ENCODE measurements at places on chromosomes 1 and 21. TPM values are rescaled to one million over a fixed set of nuclear protein-coding genes. Genes with fewer than 3 reads are reported as not detected.

The ANKRD35 gene
- 0.53 TPM for total RNA-seq

DNA sequence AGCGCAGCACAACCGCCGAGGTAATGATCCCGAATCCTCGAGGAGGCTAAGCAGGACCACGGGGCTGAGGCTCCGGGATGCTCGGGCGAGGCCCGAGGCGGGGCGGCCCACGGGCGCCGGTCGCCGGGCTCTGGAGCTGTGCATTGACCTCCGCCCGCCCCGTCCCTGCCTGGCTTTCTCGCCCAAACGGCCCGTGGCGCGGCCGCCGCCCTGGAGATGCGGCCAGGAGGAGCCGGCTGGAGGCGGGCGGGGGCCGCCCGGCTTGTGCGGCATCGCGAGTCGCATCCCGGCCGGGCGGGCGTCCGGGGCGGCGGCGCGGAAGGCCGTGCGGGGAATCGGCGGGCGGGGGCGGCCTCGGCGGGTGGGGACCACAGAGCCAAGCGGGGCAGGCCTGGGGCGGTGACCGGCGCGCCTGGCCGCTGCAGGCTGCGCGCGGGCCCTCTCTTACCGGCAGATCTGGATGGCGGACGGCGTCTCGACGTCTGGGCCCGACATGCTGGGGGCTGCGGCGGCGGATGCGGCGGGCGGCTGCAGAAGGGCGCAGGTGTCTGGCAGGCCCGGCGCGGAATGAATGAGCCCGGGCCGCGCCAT lies 663 bp downstream of the ACOT7 start:
- no peak for DNase-seq

The GJA5 gene
- 3.0 TPM for total RNA-seq

The CBR3 gene
- total RNA-seq: 2.2 TPM

DNA sequence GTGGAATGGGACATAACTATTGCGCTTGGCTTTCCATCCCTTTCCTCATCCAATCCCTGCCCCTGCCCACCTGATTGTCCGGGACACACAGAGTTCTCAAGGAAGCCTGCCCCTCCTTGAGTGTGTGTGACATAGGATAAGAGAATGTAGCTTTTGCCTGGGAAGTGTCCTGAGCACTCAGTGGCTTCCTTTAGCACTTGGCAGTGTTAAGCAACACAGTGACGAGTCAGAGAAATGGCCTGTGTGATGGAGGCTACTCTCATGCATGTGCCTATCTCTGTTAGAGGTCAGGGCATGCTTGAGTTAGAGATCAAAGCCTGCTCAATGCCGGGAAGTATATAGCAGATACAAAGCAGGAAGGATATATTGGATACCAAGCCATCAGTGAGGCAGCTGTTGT lies 289.5 kb downstream of the SIPA1L2 start:
- DNase-seq: no peak

The PGLYRP3 gene
- total RNA-seq: not detected

DNA sequence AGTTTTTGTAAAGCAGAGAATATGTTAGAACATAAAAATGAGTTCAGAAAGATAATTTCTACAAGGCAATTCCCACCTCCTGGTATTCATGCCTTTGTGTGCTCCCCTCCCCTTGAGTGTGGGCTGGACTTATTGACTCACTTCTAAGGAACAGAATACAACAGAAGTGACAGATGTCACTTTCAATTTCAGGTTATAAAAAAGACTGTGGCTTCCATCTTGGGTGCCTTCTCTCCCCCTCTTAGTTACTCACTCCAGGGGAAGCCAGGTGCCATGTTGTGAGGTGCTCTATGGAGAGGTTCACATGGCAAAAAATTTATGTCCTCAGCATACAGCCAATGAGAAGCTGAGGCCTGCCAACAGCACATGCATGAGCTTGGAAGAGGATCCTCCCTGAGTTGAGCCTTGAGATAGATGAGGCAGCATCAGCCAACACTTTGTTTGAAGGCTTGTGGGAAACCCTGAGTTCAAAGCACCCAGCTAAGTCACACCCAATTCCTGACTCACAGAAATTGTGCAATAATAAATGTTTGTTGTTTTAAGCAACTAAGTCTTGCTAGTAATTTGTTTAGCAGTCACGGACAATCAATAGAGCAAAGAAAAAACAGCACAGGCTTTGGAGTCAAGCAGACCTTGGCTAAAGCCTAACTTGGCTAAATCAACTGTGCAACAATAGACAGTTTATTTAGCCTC lies 73.5 kb upstream of the NGF start:
- DNase-seq: no peak

DNA sequence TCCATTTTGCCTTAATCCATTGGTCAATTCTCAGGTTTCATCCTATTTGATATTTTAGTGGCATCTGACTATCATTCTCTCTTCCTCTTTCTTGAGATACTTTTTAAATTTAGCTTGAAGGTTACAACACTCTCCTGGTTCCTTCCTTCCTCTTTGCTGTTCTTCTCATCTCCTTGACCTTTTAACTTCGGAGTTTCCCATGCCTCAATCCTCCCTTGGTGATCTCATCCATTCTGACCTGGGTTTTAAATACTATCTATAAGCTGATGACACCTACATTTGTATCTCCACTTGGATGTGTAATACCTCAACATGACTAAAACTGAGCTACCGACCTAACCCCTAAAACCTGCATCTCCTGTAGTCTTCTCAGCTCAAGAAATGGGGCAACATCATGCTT lies 4.8 kb upstream of the ZNF687 start:
- DNase-seq: no peak

- DNase-seq: no peak
These were observed 796.9 kb downstream of the ADGRL2 start for GRCh38 chr1:82597649-82598048.

DNA sequence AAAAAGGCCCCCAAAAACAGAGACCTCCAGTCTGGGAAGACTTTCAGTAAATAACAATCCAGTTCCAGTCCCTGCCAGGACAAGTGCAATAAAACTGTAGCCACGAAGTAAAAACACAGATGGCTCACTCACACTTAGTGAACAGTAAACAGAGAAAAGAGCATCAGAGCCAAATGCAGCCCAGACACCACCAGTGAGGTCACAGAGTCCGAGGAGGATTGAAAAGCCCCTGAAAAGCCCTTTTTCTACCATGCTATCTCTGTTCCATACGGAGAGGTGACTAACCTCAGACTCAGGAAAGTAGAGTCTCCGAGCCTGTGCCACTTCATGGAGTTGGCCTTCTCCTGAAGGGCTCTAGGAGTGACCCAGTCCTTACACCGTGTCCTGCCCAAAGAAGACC lies 84.5 kb downstream of the COLGALT2 start:
- no peak for DNase-seq

- no peak for DNase-seq
These were observed 265.7 kb downstream of the COL11A1 start for GRCh38 chr1:102842606-102843005.

- no peak for DNase-seq
These were observed 64.0 kb upstream of the TARDBP start for GRCh38 chr1:10948463-10948775.

DNA sequence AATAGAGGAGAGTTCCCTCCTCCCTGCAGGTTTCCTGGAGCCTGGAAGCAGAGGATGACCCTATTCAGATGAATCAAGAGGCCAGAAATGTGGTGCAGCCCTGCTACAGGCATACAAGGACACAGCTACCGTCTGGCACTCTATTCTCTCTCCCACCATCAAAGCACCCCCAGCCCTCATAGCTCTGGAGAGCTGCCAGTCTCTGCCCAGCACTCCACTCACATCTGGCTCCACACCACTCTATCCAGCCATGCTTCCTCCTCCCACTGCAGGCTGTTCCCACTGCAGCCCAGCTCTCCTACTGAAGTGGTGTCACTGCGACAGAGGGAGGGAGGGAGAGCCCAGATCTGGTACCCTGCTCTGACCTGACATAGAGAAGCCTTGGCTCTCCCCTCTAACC lies 18.4 kb downstream of the SYT2 start:
- DNase-seq: no peak

The CR1 gene
- total RNA-seq: 2.7 TPM

- DNase-seq: no peak
These were observed 27.8 kb upstream of the ZNF281 start for GRCh38 chr1:200437556-200438203.

DNA sequence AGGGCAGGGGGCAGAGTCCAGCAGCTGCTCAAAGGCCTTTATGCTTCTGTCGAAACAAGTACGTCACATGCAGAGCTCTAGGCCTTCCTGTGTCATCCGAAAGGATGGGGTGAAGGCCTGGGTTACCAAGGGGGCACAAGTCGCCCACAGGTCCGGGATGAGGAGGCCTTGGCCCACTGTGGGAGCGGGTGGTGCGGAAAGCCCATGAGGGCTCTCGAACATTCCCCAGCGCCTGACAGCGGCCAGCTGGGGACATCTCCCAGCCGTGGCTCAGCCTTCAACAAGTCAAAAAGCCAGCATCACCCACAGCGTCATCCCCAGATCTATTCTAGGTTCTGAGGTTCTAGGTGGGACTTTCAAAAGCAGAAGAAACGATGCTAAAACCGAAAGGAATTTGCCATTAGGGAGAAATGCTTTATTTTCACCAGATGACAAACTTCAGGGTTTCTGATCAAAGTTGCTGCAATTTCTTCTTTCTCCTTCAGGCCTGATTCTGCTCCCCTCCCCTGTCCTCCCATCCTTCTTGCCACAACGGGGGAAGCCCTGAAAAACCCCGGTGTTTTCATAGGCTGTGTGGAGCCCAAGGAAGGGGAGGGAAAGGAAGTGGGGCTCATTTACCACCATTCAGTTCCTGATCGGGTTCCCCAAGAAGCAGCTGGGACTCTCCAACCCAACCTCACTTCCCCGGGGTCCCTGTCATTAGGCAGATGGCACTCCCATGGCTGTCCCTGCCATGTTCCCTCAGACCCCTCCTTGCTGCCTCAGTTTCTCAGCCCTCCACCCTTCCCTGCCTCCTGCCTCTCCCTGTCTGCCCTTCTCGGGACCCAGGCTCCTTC lies 17.6 kb downstream of the GPR137B start:
- peak; percentile 57 for DNase-seq

GRCh38 chr1:43919906-43920305 lies 13.7 kb upstream of the ARTN start:
- no peak for DNase-seq

- no peak for DNase-seq
These were observed 64.3 kb downstream of the PRKAA2 start for GRCh38 chr1:56709269-56709880.

- no peak for DNase-seq
These were observed 101.4 kb downstream of the PBX1 start for GRCh38 chr1:164660412-164660772.

The FAM163A gene
- total RNA-seq: 0.15 TPM

DNA sequence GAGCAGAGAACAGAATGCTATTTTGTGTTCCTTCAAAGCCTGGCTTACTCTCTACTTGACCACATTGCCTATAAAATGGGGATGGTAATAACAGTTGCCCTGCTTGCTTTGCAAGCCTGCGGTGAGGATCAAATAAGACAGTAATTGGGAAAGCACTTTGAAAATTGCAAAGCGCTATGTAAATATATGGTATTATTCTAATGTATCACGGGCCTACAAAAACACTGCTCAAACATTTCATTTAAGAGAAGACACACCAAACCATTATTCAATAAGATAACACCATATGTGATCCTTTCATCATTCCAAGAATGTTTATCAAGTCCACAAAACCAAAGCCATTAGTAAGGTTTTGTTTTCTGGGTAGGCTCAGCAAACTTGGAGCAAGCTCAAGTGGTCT lies 208.4 kb downstream of the ROR1 start:
- no peak for DNase-seq

DNA sequence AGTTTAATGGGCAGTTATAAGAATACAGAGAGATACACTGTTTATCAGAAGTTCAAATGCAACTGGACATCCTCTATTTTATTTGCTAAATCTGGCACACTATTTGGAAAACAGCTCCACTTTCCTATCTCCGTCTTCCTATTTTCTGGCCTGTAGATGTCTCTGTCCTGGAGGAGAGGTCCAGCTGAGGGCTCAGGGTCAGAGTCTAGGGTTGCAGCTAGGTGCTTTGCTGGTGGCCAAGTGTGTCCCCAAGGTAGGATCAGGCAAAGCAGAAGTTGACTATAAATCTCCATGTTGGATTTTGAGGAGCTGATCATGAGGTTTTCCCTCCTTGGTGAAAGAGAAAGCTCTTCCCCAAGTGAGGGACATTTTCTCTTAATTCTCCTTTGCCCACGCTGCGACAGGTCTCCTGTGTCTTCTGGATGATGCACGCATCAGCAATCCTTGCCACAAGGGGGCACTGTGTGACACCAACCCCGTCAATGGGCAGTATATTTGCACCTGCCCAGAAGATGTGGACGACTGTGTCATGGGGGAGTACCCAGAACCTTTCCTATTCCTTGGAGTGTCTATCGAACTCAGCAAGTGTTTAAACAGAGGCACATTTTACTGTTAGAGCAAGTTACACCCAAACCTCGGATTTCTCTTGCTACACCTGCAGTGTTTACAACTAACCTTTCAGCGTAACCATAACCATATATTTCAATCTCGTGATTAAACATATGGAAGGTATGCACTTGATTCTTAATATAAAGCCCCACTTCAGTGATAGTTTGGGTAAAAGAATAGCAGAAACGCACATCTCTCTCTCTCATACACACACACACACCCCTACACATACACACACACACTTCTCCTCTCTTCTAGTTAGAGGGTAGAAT lies 10.2 kb downstream of the ADAM30 start:
- peak; percentile 36 for DNase-seq

DNA sequence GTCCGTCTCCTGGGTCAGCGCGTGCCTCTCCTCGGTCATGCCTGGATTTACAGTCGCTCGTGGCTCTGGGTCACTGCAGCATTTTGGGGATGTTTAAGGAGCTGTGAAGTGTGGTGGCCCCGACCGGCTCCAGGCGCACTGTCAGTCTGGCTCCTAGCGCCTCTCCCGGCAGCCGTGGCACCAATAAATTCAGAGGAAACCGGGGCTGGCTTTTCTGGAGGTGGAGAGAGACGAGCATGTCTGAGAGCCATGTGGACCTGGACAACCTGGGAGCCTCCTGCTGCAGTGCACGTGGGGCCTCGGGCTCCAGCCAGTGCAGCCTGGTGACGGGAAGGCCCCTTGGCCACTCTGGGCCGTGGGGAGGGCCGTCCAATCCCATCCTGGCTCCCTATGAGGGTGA lies 17.1 kb downstream of the PLCH2 start:
- DNase-seq: no peak

- no peak for DNase-seq
These were observed 1.2 kb upstream of the TNFRSF4 start for GRCh38 chr1:1215080-1215676.

The FCRL2 gene
- 1.1 TPM for total RNA-seq

DNA sequence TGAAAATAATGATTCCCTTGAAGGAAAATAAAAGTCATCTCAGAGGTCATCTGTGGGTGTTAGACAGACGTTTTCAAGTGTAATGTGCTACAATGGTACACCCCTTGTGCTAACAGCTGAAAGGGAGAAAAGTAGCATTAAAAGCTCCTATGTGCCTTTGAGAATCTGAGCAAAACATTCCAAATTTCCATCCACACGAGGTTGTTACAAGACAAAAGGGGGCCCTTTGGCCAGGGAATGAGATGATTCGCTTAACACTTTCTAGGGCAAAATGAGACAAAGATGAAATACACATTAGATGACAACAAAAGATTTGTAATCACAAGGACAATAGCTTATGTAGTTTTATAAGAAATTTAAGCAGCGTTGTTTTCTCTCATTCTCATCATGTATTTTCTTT lies 303.6 kb downstream of the LMX1A start:
- DNase-seq: no peak

Measured in left colon (tissue), 2 donors.